ENCODE measurements at places on chromosomes 1 and 21.

DNA sequence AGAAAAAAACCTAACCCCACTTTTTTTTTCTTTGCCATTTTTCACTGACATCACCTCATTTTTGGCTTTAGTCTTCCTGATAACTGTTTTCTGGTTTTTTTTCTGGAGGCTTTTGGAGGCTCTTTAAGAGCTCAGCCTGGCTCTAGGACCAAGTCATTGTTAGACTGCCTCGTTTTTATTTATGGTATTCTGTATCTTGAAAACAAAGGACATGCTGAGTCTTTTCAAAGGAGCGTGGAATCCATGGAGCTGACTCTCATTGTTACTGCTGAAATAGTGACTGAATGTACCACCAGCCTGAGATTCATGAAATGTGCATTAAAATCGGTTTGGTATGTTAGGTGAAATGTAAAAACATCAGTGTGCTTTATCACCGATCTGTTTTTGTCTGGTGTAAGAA, 28.0 kb downstream of the RASAL2 start:
- DNase-seq = no peak

GRCh38 chr1:228082918-228083870, 686 bp downstream of the ARF1 start:
- DNase-seq = no peak

GRCh38 chr1:82560566-82560965, 759.8 kb downstream of the ADGRL2 start:
- DNase-seq = no peak

DNA sequence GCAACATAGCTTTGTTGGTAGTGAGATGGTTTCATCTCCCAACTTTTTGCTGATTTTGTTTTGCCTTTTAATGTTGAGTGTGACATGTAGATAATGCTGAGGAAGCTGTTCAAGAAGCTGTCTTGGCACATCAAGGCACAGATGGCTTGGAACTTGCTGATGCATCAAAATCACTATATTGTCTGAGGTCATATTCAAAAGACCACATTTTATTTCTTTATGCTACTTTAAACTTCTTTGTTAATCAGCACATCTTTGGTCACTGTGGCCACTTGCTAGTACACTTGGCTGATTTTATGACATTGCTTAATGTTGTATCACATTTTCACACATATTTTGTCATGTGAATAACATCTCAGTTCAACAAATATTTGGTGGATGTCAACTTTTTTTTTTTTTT, 87.1 kb upstream of the BCL10 start:
- DNase-seq = no peak

- no peak for DNase-seq
Observed at GRCh38 chr1:48756683-48757316, 19.9 kb downstream of the BEND5 start.

GRCh38 chr1:160708801-160709200, 2.8 kb downstream of the CD48 start:
- no peak for DNase-seq

- DNase-seq = no peak
Observed at GRCh38 chr1:159853417-159854115, 8.9 kb downstream of the VSIG8 start.

DNA sequence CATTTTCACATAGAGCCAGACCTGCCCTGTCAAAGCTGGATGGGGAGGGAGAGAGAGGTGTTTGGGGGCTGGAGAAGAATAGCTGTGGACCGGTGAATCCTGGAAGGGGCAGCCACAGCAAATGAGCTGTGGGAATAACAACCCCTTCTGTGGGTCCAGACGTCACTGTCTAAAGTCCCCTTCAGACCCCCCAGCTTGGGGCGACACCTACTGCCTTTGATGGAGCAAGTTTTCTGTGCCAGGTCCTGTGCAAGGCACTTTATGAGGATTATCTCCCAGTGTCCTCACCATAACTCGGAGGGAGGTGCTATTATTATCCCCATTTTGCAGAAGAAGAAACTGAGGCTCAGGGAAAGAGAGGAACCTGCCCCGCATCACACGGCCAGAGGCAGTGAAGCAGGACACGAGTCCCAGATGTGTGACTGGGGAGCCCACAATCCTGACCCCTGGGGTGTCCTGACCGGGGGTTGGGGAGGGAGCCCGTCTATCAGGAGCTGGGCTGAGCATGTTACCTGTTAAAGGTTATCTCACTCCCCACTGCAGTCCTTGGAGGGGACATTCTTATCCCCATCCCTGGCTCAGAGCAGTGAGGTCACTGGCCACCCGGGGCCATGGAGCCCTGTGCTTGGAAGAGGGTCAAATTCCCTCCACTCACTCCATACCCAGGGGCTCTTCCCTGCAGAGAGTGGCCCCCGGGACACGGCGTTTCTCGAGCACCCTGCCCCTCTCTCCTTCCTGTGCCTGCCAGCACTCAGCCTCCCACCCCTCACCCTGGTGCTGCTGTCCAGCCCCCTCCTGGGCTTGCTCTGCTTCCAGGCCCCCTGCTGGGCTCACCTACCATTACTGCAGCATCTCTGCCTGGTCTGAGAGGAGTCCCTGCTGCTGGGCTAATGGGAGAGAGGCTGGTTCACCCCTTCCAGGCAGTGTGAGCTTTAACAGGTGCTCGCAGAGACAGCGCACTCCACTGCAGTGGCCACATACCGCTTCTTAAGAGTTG, 132.9 kb downstream of the PTPRU start:
- DNase-seq = no peak

DNA sequence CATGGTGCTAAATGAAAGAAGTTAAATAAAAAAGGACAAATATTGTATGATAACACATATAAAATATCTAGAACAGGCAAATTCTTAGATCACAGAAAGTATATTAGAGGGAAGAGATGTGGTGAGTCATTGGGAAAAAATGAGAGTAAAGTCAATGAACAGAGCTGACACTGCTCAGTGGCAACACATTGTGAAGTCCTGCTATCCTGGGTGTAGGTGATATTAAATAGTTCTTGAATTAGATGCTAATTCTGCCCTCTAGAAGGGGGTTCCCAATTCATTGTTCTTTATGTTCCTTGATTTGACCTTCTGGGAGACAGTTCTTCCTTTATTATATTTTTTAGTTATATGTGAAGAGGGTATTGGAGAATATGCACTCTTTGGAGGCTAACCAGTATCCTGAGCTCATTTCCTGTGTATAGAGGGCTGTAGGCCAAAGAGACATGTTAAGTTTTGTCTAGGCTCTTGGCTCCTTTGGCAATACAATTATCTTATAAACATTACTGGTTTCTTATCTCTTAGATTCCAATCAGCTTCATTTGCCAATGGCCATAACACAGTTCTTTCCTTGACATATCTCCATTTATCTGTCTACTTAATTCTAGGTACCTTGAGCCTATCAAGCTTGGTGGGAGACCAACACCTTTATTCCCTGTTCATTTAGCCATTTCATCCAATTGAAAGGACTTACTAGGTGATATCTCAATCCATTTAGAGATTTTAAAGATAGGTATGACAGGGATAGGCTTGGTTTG, 6.6 kb upstream of the SLC35A3 start:
- DNase-seq = no peak

DNA sequence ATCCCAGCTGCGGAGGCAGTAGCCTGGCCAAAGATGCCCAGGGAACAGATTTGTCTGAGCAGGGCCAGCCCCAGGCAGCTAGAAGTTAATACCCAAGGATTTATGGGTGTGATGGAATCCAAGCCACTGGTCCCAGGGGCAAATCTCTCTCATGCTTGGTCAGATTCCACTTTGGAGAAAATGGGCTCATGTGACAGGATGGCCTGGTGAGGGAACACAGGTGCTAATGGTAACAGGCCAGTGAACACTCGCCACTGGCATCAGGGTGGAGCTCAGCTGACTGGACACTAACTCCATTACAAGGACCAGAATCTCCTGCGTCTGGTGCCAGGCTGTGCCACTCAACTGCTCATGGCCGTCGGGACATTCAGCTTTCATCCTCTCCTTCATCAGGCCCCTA, 12.0 kb downstream of the MDM4 start:
- DNase-seq = no peak

GRCh38 chr1:153832293-153832692, 57.1 kb downstream of the SLC27A3 start:
- no peak for DNase-seq

- no peak for DNase-seq
Observed at GRCh38 chr1:17653728-17654351, 101.3 kb upstream of the ACTL8 start.

DNA sequence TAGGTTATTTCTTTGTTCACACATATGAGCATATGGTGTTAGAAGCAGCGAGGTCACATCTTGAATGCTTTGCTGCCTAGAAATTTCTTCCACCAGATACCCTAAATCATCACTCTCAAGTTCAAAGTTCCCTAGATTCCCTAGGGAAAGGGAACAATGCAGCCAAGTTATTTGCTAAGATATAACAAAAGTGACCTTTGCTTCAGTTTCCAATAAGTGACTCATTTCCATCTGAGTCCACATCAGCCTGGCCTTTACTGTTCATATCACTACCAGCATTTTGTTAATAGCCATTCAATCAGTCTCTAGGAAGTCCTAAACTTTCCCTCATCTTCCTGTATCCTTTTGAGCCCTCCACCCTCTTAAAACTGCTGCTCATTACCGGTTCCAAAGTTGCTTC, 1502.5 kb downstream of the KCNT2 start:
- DNase-seq = no peak

DNA sequence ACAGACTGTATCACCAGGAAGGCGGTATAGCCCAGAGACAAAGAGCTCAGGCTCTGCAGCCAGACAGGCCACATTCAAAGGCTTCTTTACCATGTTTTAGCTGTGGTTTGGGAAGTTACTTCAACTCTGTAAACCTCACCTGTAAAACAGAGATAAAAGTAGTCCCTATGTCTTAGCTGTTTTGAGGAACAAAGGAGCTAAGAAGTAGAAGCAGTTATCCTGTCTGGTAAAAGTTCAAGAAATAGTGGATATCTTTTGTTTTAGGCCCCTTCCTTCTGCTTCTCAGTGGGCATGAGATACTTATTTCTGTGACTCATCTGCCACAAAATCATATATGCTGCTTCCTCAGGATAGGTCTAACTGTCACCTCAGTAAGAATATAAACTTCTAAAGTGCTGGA, 6.5 kb downstream of the CD34 start:
- no peak for DNase-seq

GRCh38 chr1:25903986-25904385, 2.2 kb downstream of the STMN1 start:
- DNase-seq = no peak

- DNase-seq = no peak
Observed at GRCh38 chr21:27425172-27425571, 458.3 kb upstream of the ADAMTS5 start.

GRCh38 chr21:24147674-24148073, 1459.6 kb downstream of the MRPL39 start:
- DNase-seq = no peak

GRCh38 chr1:61752921-61753389, 10.7 kb downstream of the PATJ start:
- no peak for DNase-seq

- peak; percentile 53 for DNase-seq
Observed at GRCh38 chr1:27097484-27097917, 57.4 kb downstream of the SLC9A1 start.

DNA sequence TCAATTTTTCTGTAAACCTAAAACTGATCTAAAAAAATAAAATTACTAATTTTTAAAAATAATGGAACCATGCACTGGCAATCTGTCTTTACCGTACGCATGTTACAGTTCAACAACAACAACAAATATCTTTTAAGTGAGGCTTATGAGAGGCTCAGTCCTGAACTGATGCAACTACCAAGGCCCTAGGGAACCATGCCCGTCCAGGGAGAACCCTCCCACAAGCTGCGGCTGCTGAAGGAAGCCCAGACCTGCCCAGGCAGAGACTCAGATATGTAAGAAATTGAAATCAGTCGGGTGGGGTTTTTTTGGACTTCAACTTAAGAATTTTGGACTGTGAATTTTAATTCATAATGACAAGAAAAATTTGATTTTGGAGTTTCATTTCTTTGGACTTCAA, 91.1 kb downstream of the NPHP4 start:
- DNase-seq = no peak

GRCh38 chr21:31416465-31416864, 72.4 kb upstream of the TIAM1 start:
- no peak for DNase-seq

DNA sequence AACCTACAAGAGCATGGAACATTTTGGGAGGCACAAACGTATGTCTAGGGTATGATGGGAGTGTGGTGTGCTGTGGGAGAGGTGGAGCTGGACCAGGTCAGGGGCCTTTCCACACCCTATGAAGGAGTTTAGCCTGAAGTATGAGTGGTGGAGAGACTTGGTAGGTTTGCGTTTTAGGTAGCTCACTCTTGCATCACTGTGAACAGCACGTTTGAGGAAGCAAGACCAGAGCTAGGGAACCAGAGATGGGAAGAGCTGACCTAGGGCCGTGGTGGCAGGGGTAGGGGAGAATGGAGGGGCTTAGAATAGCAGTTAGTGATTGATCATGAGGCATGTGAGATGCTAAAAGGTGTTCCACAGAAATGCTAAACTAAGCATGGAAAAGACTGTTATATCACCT, 25.1 kb upstream of the ZFP69B start:
- DNase-seq = no peak

DNA sequence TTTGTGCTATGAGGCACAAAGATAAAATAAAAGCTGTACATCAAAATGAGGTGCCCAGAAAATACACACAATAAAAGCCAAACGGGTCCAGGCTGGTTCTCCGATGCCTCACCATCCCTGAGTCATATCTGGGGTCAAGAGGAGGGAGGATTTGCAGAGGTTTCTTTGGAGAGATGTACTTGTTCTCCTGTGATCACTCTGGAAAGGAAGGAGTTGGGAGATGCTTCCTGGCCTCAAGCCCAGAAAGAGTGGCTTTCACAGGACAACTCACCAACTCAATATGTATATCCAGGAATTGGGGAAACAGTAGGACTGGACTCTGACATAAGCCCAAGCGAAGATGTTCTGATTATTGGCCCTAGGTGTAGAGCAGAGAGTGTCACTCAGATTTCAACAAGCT, 51.9 kb downstream of the DIPK1A start:
- no peak for DNase-seq

- DNase-seq = no peak
Observed at GRCh38 chr1:203305809-203306088, 430 bp downstream of the BTG2 start.

DNA sequence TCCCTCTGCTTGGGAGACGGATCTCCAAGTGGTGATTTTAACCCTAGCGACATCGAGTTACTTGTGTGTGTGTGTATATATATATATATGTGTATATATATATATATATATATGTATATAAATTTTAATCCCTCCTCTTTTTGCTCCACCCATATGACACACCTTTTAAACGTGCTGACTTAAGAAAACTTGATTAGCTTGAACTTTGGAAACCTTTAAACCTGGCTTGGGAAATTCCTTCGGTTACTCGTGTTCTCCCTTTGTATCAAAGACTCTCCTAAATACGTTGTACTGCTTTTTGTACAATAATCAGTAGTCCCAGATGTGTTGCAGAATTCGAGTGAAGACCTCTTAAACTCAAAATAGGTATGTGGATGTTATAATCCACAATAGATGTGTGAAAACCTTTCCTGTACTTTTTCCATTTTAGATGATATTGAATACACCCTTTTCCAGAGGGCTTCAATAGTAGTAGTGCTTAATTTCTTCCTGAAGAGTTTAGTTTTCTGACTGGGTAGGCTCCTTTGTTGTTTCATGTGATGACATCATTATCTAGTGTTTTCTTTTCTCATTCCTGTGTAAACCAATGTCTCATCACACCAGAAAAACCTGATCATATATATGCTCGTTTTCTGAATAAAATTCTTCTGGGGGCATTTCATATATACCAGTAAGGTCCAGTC, 1.4 kb downstream of the RNF11 start:
- no peak for DNase-seq

- DNase-seq = no peak
Observed at GRCh38 chr1:40985875-40986274, 6.4 kb downstream of the CTPS1 start.

GRCh38 chr1:236795757-236796667, 920 bp downstream of the MTR start:
- DNase-seq = peak; percentile 59
